Stromal cell of bone marrow (primary cell): ENCODE measurements at places on chromosomes 16 and 17.

GRCh38 chr16:70662991-70663523, 16.7 kb downstream of the IL34 start:
- no peak for DNase-seq

- DNase-seq: no peak
Measured at GRCh38 chr16:81384006-81384405, 60.6 kb upstream of the CMIP start.

- no peak for DNase-seq
Measured at GRCh38 chr16:17302214-17302613, 168.5 kb downstream of the XYLT1 start.

DNA sequence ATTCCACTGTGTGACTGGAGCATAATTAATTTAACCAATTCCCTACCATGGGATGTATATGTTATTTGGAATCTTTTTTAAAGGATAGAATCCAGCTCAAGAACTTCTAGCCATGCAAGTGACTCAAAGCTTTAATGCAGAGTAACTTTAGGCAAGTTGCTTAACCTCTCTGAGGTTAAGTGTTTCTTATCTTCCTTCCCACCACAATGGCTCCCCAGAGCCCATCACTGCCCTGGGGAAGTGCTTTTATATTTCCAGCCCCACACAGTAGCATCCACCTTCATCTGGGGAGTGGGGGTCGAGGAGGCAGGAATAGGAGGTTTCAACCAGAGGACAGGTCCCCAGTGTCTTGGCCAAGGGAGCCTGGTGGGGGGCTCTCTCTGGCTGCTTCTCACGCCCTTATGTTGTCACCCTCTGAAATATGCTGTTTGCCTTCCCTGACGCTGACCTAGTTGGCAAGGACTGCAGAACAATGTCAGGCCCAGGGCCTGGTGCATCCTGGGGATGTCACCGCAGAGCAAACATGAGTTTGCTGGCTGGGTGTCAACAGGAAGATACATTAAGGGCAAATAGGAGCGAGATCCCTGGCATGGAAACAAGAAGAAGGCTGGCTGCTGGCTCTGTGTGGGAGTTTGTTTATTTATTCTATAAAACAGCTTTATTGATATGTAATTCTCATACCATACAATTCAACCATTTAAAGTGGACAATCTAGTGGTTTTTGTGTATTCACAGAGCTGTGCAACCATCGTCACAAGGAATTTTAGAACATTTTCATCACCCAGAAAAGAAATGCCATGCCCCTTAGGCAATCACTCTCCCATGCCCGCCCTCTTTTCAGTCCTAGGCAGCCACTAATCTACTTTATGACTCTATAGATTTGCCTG, 46.6 kb upstream of the WSB1 start:
- peak; percentile 58 for DNase-seq

GRCh38 chr16:588639-588888, 1.3 kb upstream of the RAB40C start:
- no peak for DNase-seq

GRCh38 chr16:78884204-78884603, 716.3 kb downstream of the MAF start:
- DNase-seq: no peak

DNA sequence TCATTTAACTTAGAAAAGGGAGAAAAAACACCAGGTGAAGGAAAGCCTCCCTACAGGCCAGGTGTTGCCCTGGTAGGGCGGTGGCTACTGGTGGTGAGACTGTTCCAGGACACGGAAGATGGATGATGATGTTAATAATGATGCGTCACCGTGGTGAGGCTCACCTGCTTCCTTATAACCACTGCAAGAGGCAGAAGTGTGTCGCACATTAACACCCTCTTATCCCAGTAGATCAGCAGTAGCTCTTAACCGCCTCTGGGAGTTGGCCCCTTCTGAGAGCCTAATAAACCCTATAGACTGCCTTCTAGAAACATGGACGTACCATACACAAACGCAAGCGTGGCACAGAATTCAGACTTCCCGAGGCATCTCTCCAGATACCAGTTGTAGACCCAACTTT, 7.8 kb downstream of the BFAR start:
- DNase-seq: no peak

DNA sequence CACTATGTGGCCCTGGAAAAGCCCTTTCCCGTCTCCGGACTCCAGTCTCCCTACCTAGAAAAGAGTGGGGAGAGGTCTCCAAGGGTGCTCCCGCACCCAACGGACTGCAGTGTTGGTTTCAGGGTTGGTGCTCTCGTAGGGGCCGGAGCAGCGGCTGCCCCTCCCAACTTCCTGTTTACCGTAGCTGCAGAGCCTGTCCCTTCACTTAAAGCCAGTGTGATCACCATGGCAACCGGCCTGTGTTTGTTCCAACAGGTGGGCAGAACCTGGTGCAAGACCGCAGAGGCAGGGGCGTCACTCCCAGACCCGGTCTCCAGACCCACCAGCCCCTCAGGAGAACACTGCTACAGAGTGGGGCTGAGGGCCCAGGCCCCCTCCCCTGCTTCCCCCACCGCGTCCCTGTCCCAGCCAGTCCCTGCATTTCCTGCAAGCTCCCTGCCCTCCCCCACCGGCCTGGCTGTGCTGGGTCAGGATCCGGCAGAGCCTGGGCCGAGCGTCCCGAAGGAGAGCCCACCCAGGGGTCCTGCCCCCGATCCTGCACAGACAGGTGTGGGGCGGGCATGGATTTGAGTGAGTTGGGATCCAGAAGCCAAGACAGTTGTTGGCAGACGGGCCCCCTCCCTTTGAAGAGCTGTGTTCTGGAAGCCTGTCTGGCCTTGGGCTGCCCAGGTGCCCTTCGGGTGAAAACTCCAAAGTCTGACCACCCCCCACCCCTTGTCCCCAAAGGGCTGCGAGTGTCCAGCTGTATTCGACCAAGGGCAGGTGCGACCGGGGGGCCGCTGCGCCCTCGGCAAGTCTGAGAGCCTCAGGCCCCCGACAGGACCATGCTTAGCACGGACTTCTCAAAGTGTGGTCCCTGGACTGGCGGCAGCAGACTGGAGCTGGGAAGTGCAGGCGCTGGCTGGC, 1.5 kb upstream of the BAIAP3 start:
- DNase-seq: no peak

GRCh38 chr16:81623365-81624102, 155.6 kb upstream of the PLCG2 start:
- peak; percentile 33 for DNase-seq

GRCh38 chr17:17395885-17396284, 80.9 kb upstream of the MED9 start:
- DNase-seq: no peak

DNA sequence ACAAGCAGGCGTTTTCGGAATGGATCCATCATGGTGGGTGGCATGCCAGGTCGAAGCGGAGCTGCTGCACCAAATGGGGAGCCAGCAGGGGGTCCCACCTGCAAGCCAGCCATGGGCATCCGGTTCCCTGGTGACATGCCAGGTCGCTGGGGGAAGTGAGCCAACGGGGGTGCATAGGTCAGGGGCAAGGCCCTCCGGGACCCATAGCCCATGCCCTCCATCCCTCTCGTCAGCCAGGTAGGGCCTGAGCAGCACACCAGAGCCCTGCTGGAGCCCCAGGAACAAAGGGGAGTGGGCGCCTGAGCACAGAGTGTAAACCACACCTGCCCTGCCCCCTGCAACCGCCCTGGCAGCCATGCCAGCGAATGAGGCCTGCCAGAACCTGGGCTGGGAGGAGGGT, 5.0 kb downstream of the SMARCD2 start:
- no peak for DNase-seq

DNA sequence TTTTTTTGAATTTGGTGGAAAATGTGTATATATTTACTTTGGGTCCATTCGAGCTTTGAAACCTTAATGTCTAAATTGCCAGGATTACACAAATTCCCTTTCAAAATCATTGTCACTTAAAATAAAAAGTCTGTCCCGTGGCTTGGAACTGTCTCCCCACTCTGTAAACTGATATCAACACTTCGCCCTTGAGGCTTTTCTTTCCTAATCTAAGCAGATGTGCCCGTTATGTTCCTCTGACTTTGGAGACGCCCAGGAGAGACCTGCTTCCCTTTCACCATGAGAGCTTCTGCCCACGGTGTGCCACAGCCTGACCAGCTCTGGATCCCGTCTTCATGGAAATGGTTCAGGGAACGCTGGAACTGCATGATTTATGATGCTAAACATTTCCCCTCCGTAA, 151.3 kb downstream of the C16orf95 start:
- DNase-seq: no peak

- no peak for DNase-seq
Measured at GRCh38 chr17:17677299-17678040, 3.8 kb upstream of the RAI1 start.

- no peak for DNase-seq
Measured at GRCh38 chr16:49478107-49478506, 104.5 kb downstream of the C16orf78 start.

GRCh38 chr16:79537584-79537983, 63.0 kb downstream of the MAF start:
- DNase-seq: no peak

DNA sequence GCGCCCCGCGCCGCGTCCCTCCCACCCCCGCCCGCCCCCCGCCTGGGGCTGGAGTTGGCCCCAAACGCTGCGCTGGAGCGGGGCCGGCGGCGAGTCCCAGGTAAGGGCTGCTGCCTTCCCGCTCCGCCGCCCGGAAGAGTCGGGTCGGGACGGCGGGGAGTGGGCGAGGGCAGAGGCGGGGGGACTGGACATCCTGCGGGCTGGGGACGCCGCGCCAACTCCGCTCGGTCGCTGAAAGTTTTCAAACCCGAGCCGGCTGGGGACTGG, 469 bp downstream of the GPRC5C start:
- DNase-seq: no peak

- DNase-seq: no peak
Measured at GRCh38 chr16:50294955-50295354, 28.6 kb downstream of the ADCY7 start.

DNA sequence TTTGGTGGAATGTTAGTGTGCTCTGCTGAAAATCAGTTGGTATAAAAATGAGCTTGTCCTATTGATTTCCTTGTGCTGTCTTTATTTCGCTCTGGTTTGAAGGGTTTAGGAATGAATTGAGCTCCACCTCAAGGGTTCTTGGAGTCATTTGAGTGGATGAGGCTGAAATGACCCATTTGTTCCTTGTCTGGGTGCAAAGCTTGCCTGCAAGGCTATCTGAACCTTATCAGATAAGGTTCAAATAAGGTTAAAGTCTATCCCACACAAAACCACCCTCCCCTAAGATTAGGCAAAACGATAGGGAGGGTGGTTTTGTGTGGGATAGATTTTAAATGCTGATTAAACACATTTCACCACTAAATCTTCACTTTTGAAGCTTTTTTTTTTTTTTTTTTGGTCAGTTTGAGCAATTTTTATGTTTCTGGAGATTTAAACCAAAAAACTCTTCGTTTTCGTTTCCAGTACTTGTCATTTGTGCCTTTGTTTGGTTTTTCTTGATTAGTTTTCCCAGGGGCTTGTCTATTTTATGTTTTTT, 62.7 kb downstream of the ARHGAP44 start:
- no peak for DNase-seq

GRCh38 chr17:80327518-80327917, 66.9 kb downstream of the RNF213 start:
- DNase-seq: no peak

DNA sequence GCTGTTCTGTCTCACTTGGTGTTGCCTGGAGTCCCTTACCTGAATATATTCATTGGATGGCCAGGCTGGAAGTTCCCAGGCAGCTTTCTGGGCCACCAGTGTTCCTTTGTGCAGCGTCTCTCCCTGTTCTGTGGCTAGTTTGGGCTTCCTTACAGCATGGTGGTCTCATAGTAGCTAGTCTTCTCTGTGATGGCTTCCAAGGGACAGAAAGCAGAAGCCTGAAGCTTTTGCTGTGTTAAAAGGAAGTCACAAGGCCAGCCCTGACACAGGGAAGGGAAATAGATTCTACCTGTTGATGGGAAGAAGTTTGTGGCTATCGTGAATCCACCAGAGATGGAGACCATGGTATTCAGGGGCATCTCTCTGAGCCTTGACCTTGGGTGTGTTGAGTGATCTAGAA, 34.6 kb downstream of the PLCG2 start:
- no peak for DNase-seq

DNA sequence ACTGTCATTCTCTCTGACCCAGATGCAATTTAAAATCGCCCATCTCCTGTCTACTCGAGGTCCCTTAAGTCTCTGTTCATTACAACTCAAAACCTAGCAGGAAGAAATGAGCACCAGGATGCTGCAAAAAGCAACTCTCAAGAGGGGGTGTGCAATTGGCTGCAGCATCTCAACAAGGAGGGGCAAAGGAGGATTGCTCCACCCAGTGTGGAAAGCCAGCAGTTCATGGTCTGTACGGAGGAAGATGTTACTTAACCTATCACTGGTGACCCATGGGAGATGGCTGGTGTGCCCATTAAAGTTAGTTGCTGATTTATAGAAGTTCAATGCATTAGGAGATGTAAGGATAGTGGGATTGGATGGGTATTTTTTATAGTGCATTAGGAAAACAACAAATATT, 147.4 kb downstream of the CDK5R1 start:
- DNase-seq: no peak

- DNase-seq: no peak
Measured at GRCh38 chr17:43411369-43411677, 12.5 kb downstream of the ARL4D start.

- no peak for DNase-seq
Measured at GRCh38 chr16:17313085-17313611, 157.6 kb downstream of the XYLT1 start.

DNA sequence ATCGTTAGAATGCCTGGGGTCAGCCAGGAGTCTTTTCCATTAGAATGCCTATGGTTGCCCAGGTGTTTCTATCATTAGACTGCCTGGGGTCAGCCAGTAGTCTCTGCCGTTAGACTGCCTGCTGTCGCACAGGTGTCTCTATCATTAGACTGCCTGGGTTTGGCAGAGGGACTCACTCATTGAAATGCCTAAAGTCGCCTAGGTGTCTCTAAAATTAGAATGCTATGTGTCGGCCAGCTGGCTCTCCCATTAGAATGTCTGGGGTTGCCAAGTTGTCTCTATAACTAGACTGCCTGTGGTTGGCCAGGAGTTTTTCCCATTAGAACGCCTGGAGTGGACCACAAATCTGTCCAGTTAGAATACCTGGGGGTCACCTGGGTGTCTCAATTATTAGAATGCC, 2266.5 kb downstream of the TP53TG3F start:
- no peak for DNase-seq

- peak; percentile 28 for DNase-seq
Measured at GRCh38 chr17:58121925-58122324, 26.3 kb upstream of the OR4D1 start.

GRCh38 chr17:1873418-1873817, 43.6 kb downstream of the RPA1 start:
- no peak for DNase-seq

GRCh38 chr17:67244431-67245072, 444 bp downstream of the HELZ start:
- DNase-seq: no peak

- DNase-seq: peak; percentile 54
Measured at GRCh38 chr17:40827746-40828453, 5.5 kb upstream of the KRT10 start.
